CD4-positive, alpha-beta T cell treated with Interleukin-17A for 1 hour (primary cell): ENCODE measurements at places on chromosomes 13 and 19.

GRCh38 chr19:11373166-11373884 lies 1.1 kb upstream of the SWSAP1 start:
- no peak for DNase-seq

GRCh38 chr19:21402303-21402985 lies 5.5 kb downstream of the ZNF493 start:
- DNase-seq: no peak

- no peak for DNase-seq
Measured at GRCh38 chr19:49492573-49493405, 3.4 kb upstream of the RPS11 start.

GRCh38 chr19:11347546-11348039 lies 1.3 kb downstream of the CCDC159 start:
- DNase-seq: no peak

GRCh38 chr13:75217949-75218348 lies 264.0 kb downstream of the TBC1D4 start:
- no peak for DNase-seq

DNA sequence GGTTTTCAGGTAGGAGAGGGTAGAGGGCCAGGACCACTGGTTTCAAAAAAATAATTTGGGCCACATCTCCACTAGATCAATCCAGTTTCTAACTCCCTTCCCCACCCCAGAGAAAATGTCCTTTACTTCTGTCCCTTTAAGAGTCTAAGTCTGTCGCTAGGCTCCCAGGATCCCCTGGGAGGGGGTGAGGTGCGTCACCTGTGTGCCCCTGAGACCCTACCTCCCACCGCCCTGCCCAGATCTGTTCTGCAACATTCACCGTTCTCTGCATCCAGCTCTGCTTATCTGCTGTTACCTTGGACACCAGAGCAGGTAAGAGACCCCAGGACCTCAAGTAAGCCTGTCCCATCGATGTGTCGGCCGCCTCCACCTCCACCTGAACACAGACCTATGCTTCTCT lies at the start of gene GFY:
TSS of gene GFY (plus strand) at position 211 of the 400 bp plus-strand sequence. CDS start 1,043 bp downstream, outside the sequence.
- DNase-seq: no peak

DNA sequence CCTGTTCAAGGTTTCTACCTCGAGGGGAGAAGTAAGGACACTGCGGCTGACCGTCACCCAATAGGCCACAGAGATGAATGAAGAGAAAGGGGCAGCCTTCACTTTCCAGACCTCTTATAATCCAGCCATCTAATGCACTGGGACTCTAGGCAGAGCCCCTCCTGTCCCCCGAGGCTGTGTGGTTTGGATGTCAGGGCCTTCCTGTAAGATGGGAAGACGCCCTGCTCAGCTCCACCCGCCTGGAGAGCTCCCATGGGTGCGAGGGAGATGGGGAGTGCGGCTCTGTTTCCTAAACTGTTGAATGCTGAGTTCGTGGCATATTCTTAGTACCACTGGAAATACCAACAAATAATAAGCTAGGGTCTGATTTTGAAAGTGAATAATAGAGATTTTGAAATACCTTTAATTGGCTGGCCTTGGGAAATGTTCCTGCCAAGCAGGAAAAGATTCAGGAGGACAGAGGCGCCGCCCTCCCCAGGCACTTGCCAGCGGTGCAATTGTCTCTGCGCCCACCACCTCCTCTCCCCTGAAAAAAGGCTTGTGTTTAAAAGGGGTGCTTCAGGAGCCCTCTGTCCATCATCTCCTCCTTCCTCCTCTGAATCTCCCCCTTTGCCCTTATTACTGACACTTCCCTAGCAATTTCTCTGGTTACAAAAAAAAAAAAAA lies 85.4 kb upstream of the GPR183 start:
- DNase-seq: no peak

DNA sequence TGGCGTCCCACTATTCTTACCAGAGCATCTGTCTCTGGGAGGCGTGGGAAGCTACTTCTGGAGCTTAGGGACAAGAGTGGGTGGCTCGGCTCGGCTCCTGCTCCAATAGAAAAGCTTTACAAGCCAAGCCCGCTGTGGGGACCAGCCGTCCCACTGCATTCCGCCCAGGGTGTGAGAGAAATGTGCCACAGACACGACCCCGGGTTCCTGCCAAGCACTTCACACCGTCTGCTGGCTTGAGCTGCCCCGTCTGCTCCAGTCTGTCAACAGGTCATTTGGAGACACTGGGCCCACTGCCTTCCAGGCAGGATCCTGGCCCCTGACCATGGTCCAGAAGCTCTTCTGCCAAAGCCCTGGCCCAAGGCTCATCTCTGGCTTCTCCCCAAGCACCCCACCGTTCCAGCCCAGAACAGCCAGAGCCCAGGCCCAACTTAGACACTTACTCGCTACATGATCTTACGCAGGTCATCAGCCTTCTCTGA lies 6.5 kb upstream of the FKRP start:
- no peak for DNase-seq
